Cerebellar nuclear complex (tissue), 1 donor: ENCODE measurements at places on chromosomes 1 and 21.

GRCh38 chr1:165539306-165539705 lies 4.5 kb upstream of the LRRC52 start:
- no peak for DNase-seq

DNA sequence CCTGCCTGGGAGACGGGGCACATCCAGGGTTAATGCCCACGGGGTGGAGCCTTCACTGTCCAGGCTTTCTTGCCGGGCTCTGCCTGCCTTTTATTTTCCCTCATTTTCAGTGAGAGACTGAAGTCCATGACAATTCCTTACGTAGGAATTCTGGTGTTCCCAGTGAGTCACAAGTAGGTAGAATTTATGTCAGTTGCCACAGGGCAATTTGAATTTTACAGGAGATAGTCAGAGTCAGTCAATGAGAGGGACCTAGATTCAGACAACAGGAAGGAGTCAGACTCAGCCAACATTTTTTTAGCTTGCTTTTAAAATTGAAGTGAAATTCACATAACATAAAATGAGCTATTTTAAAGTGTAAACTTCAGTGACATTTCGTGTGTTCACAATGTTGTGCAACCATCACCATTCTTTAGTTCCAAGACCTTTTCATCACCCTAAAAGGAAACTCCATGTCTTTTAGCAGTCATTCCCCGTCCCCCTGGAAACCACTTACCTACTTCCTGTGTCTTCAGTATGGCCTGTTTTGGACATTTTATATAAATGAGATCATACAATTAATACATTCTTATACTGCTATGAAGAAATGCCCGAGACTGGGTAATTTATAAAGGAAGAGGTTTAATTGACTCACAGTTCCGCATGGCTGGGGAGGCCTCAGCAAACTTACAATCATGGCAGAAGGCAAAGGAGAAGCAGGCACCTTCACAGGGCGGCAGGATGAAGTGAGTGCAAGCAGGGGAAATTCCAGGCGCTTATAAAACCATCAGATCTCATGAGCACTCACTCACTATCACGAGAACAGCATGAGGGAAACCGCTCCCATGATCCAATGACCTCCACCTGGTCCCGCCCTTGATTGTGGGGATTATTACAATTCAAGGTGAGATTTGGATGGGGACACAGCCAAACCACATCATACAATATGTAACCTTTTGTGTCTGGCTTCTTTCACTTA lies 14.6 kb downstream of the AJAP1 start:
- DNase-seq: no peak

- DNase-seq: no peak
These were observed 7.6 kb downstream of the CLSTN1 start for GRCh38 chr1:9816199-9816598.

GRCh38 chr21:39483917-39484316 lies 32.1 kb downstream of the SH3BGR start:
- DNase-seq: no peak

- DNase-seq: no peak
These were observed 9.3 kb upstream of the DCAF6 start for GRCh38 chr1:167927046-167927754.

DNA sequence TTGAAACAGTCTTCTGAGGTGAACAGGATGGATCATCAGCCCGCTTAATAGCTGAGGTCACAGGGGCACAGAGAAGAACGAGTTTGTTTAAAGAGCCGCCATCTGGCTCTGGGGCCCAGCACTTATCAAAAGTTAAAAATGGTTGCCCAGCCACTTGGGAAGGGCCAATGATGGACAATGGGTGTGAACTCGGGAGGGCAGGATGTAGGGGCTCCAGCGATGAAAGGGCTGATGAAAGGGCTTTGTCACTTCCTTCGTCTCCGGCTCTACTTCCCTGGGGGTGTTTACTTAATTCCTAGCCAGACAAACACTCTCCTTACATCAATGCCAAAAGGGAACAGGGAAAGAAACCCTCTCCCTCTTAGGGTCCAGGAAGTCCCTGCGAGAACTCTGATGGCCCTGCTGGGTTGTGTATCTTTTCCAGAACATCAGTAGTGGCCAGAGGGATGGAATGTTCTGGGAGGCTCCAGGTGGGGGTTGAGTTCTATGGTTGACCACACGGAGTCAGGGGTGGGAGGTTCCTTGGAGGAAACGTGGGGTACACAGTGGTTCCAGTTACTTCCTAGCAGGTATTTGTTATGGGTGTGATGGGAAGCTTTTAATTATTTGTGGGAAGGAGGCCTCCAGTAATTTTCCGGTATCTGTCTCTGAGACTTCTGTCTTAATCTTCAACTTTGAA lies 9.0 kb upstream of the ABCG1 start:
- DNase-seq: no peak

- DNase-seq: no peak
These were observed 1.0 kb downstream of the GATAD2B start for GRCh38 chr1:153921803-153922075.

- DNase-seq: no peak
These were observed 4.8 kb downstream of the BARHL2 start for GRCh38 chr1:90712153-90712856.

- no peak for DNase-seq
These were observed 1046.2 kb downstream of the BRINP3 start for GRCh38 chr1:189431447-189431846.

- DNase-seq: no peak
These were observed 42.2 kb downstream of the KCNK1 start for GRCh38 chr1:233656032-233656635.

DNA sequence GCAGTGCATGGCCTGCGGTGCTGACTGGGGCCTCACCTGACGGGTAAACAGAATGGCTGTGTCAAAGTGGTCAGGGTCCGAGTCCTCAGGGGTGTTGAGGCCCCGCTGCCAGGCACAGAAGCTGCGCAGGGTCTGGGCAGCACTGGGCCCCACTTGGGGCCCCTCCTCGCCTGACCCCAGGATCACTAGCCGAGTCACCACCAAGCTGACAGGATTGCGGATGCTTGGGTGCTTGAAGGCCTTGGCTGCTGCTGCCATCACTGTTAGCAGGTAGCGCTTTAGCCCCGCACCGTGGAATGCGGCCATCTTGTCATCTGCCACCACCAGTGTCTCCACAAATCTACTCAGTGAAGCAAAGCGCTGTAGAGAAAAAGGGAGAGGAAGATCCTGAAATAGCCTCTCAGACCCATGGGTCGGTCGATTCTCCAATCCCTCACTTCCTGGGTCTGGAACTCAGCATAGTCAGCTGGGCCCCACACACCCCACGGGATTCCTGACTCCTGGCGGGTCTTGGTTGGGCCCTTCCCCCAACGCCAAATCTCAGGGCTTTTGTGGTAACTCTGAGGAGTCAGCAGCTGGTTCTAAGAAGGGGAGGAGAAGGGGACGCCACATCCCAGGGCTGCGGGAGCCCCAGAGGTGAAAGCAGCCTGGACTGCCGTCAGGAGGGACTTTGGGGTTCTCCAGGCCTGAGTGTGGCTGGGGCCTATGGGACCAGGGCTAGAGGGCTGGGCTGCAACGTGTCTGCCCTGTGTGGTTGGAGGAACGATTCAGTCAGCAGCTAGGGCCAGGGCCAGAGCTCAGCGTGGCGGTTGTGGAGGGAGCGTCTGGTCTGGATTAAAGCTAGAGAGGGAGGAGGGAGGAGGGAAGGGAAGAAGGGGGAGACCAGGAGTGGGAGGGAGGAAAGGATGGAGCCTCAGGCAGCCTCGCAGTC lies 2.1 kb downstream of the ADAMTS4 start:
- DNase-seq: no peak

DNA sequence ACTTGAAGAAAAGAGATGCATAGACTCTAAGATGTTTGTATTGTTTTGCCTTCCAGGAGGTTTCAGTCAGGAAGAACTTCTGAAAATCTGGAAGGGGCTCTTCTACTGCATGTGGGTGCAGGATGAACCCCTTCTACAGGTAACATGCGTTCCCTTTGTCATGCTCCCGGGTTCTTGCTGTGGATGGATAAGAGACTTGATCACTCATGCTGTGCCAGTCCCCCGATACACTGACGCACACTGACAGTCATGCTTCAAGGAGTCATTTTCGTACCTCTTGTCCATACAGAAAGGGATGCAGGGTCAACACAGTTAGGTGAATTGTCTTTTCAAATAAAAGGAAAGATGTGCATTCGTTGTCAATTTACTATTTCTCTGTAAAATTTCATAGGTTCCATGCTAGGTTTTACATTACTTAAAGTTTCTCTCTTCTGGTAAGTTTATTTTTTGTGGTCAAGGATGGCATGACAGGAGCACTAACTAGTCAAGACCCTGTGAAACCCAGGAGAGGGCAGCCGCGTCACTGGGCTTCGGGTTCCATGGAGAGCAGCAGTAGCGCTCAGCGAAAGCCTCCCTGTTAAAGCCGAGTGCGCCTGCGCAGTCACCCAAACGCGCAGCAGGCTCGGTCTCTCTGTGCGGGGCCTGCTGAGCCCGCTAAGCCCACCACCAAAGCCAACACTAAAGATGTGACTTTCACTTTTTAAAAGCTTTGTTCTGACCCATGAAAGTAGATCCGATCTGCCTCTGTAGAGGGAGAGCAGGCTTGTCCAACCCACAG lies 10.7 kb downstream of the RRP1B start:
- no peak for DNase-seq
